Stimulated activated memory B cell treated with anti-CD40 and anti-IgM and Interleukin-4, amounts not matched to agents 10 μg/mL and 1 μg/mL and 100 μg/mL, for 72 hours (primary cell): ENCODE measurements at places on chromosomes 11 and 22.

GRCh38 chr11:93515441-93516025, 27.7 kb downstream of the SMCO4 start:
- no peak for ATAC-seq

- ATAC-seq, result no peak
Measured at GRCh38 chr22:28589102-28589750, 90.4 kb downstream of the TTC28 start.

DNA sequence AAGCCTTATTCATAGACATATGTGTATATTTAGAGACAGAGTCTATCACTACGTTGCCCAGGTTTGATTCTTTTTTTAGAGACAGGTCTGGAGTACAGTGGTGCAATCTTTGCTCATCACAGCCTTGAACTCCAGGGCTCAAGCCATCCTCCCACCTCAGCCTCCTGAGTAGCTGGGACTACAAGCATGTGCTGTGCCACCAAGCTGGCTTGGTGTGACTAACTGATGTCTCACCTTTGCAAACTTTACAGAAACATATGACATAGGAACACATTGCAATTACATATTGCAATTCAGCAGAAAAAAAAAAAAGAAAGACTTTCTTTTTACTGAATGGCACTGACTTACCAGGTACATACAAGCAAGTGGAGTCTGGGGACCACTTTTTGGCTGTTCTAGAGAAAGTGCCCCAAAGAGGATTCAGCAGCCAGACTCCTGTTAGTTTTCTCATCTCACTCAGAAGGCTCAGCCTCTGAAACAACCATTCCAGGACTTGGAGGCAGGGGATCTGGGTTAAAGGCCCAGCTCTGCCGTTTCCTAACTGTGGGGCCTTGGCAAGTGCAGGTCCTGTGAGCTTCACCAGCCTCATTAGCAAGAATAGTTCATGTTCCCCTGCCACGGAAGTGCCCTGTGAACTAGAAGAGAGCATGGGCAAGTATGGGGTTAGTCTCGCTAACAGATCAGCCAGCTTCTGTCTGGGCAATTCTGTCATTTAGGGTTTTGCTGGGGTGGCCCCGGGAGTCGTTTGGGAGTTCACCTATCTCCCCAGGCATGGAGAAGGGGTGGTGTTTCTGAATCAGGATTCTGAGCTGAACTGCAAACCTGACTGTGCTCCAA, 11.3 kb upstream of the NFAM1 start:
- peak; percentile 10 for ATAC-seq

GRCh38 chr11:1694064-1694845, 2.7 kb upstream of the KRTAP5-6 start:
- ATAC-seq, result peak; percentile 88

- peak; percentile 85 for ATAC-seq
Measured at GRCh38 chr11:118841469-118842242, 42.0 kb upstream of the CXCR5 start.

GRCh38 chr11:67489885-67490726, 7.3 kb downstream of the AIP start:
- ATAC-seq, result no peak

DNA sequence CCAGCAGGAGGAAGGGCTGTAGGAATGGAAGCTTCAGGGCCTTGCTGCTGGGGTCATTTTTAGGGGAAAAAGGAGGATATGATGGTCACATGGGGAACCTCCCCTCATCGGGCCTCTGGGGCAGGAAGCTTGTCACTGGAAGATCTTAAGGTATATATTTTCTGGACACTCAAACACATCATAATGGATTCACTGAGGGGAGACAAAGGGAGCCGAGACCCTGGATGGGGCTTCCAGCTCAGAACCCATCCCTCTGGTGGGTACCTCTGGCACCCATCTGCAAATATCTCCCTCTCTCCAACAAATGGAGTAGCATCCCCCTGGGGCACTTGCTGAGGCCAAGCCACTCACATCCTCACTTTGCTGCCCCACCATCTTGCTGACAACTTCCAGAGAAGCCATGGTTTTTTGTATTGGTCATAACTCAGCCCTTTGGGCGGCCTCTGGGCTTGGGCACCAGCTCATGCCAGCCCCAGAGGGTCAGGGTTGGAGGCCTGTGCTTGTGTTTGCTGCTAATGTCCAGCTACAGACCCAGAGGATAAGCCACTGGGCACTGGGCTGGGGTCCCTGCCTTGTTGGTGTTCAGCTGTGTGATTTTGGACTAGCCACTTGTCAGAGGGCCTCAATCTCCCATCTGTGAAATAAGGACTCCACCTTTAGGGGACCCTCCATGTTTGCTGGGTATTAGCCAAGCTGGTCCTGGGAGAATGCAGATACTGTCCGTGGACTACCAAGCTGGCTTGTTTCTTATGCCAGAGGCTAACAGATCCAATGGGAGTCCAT, 14.1 kb downstream of the IL10RA start:
- no peak for ATAC-seq

DNA sequence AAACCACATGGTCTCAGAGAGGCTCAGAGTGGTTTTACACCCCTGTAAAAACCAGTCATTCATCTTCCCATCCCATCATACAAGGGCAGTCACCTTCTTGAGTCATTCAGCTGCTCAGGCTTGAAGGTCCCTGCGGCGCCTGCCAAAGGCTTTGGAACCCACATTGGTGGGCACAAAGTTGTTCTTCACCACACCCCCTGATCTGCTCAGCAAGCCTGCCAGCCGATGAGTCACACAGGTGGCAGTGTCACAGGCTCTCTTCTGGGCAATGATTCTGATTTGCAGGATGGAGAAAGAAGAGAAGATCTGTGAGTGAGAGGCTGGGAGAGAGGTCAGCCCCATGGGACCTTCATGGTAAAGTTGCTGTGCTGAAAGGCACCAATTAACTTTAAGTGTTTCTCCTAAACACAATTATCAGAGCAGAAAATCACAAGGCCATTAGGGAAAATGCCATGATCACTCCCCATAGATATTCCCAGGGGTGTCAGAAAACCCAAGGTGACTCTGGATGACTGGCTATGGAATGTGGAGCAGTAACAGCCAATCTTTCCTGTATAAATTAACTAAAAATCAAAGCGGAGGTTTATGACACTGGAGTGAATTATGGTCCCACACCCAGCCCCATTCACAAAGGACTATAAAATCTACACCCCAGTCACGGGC, 4.4 kb downstream of the CALCA start:
- ATAC-seq, result no peak

GRCh38 chr22:49213731-49214352, 613.8 kb downstream of the BRD1 start:
- no peak for ATAC-seq
